ENCODE measurements at places on chromosomes 16 and 17.

GRCh38 chr17:49494399-49494985 is 601 bp upstream of the NGFR start:
- DNase-seq = no peak

DNA sequence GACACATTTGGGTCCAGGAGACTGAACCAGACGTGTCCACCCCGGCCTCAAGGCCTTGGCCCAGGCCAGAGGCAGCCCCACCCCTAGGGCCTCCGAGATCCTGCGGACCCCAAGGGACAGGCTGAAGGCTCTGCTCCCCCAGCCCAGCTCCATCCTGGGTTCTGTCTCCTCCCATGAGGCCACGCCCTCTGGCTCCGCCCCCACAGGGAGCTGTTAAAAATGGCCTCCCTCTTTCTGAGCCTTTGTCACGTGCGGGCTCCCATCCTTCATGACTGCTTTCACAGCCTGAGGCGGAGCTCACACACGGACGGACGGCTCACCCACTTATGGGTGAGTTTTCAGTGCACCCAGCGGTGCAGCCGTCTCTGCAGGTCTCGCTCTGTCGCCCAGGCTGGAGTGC is 6.5 kb upstream of the CACNA1H start:
- DNase-seq = peak; percentile 44

- DNase-seq = peak; percentile 3
These were observed 133.3 kb downstream of the ABCC12 start for GRCh38 chr16:48022496-48022895.

DNA sequence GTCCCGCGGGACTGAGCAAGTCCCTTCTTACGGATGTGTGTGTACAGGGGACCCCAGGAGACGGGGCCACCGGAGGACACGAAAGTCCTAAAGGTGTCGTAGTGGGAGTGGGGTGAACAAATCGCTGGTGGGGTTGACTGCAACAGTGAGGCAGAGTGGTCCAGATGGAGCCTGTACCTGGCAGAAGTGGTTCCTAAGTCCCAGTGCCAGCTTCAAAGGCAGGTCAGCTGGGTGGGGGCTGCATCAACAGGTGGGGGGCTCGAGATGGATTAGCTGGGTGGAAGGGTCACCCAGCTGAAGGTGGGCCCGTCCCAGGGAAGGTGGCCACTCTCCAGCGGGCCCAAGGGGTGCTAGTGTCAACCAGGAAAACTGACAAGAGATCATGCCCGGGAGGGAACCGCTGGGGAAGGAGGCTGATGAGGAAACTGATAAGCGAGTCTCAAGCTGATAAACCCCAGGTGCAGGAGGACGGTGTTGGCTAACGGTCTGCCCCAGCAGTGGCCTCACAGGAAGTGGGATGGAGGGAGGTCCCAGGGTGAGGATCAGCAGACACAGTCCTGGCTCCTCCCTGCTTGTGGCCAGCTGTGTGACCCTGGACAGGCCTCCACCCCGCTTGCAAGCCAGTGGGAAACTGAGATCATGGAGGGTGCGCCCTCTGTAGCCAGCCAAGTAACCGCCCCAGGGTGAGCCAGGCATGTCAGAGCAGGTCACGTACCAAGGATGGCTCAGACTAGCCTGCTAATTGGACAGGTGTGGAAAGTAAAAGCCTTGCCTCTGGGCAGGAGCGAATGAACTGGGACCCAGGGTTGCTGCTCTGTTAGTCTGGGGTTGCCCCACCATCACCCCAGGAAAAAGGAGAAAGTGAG is 1.0 kb downstream of the ORAI3 start:
- DNase-seq = peak; percentile 66

- DNase-seq = no peak
These were observed 73.5 kb upstream of the CLEC3A start for GRCh38 chr16:77948835-77949234.

DNA sequence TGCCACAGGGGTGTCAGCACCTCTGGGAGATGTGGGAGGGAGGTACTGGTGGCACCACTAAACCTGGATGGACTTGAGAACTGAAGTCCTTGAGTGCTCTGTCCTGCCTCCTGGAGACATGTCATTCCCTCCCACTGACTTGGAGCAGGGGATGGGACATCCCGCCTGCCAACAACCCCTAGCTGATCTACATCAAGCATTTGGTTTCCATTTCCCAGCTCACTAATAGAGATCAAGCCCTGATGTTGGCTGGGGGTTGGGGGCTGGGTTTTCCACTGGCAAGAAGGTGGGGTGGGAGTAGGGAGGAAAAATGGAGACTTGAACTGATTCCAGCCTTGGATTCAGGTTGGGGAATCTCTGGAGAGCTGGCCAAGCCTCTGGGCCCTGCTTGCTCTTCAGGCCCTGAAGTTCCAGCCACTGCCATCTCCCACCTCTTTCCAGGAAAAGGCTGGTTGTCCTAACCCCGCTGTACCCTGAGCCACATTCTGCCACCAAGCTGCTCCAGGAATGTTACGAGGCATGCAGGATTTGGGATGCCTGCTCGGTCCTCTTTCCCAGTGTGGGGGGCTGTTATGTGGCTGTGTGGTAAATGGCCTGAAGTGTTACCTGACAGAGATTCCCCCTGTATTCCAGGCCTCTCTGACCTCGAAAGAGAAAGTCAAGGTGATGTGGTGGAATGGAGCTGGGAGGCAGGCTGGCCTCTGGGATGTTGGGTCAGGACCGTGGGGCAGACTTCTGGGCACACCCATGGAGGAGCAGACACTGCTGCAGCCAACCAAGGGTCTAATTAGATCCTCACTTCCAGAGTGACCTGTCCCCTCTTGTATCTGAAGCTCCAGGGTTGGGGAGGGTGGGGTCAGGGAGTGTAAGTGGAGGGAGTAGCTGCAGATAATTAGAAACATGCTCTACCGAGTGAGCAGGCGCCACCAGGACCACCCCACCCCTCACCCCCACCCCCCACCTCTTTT is 16.7 kb downstream of the IGFBP4 start:
- no peak for DNase-seq

GRCh38 chr17:61251939-61252865 is 147.4 kb upstream of the TBX2 start:
- no peak for DNase-seq

DNA sequence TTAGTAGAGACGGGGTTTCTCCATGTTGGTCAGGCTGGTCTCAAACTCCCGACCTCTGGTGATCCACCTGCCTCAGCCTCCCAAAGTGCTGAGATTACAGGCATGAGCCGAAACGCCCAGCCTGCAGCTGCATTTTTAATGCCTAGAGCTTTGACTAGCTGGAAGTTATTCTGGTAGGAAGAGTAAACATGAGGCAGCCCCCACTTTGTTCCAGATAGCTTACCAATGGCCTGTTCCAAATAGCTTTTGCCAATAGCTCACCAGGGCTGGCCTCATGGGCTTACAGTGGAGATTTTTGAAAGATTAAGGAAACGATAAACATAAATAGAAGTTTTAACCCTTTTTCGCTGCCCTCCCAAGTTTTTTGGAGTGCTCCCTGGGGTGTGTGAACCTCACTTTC is 9.8 kb downstream of the TRPV2 start:
- no peak for DNase-seq

DNA sequence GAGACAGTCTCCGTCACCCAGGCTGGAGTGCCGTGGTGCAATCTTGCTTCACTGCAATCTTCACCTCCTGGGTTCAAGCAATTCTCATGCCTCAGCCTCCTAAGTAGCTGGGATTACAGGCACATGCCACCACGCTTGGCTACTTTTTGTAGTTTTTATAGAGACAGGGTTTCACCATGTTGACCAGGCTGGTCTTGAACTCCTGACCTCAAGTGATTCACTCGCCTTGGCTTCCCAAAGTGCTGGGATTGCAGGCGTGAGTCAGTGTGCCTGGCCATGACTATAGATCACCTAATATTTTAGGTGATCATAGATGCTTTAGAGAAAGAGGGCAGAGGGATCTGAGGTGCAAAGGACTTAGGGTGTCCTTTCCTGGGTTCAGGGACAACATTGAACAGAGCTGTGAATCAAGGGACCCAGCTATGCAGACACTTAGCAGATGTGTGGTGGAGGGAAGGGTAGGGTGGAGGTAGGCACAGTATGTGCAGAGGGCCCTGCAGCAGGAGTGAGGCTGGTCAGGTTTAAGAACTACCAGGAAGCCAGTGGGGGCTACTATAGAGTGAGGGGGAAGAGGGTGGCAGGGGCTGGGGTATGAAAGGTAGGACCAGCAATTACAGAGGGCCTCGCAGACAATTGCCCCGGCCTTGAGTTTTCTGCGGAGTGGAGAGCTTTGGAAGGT is 116.5 kb downstream of the CMIP start:
- no peak for DNase-seq

- no peak for DNase-seq
These were observed 54.6 kb upstream of the COX10 start for GRCh38 chr17:14014657-14015056.

- DNase-seq = no peak
These were observed 262.5 kb downstream of the CBLN1 start for GRCh38 chr16:49019081-49019633.

DNA sequence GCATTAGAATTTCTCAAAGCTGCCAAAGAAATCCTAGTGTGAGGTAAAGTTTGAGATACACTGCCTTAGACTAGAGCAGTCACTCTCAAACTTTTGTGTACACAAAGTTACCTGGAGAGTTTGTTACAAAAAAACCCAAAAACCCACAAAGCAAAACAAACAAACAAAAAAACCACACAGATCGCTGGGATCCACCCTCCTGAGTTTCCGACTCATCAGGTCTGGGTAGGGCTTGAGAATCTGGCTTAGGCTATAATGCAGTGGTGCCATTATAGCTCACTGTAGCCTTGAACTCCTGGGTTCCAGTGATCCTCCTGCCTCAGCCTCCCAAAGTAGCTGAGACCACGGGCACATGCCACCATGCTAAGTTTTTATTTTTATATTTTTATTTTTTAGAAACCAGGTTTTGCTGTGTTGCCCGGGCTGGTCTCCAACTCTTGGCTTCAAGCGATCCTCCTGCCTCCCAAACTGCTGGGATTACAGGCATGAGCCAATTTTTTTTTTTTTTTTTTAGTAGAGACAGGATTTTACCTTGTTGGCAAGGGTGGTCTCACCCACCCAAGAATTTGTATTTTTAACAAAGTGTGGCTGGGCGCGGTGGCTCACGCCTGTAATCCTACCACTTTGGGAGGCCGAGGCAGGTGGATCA is 22.3 kb upstream of the SMG1 start:
- DNase-seq = no peak

DNA sequence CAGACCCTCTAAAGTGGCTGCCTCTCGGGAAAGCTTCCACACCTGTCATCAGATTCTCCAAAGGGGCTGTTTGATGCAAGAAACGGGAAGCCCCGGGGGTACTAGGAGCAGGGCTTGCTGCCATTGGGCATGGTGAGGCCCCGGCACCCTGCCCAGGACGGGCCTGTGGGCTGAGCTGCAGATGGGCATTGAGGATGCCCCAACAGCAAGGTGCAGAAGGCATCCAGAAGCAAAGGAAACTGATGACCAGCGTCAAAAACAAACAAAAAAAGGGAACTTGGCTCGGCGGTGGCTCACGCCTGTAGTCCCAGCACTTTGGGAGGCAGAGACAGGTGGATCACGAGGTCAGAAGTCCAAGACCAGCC is 1.5 kb upstream of the LIMD2 start:
- no peak for DNase-seq

GRCh38 chr16:13629704-13630103 is 290.2 kb upstream of the ERCC4 start:
- DNase-seq = no peak

DNA sequence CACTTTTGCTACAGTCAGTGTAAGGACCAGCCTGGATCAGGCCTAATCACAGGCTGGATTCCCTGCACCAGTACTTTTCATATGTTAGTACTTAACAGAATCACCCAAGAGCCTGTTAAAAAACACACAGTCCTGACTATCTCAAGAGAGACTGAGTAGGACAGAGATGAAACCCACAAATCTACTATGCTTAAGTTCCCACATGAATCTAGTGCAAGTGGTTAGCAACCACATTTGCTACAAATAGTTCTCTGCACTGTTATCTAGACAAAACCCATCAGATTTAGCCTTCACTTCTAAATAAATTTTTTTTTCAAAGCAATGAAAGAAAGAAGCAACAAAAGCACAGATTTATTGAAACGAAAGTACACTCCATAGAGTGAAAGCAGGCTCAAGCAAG is 38.9 kb downstream of the SSH2 start:
- DNase-seq = no peak

Measured in activated CD4-positive, alpha-beta T cell treated with anti-CD3 and anti-CD28 coated beads for 48 hours (primary cell).